ENCODE measurements at places on chromosomes 3 and 15.

DNA sequence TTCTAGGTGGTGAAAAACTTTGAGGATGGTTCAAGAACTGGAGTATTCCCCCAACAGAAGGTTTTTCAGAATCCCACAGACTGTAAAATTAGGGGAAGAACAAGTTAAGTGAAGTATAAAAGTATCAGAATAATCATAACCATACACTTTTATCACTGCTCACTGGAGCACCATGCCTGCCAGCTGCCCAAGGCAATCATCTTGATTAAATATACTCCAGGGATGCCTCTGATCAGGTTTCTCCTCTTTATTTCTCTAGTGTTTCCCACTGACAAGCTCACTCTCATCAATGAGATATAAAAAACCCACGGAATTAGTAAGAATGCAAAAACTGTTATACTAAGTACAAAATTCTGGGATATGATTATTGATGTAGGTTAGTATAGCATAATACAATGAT lies 108.0 kb downstream of the STAG1 start:
- DNase-seq: no peak

- DNase-seq: no peak
These were observed 11.0 kb upstream of the CPA3 start for GRCh38 chr3:148854061-148854460.

DNA sequence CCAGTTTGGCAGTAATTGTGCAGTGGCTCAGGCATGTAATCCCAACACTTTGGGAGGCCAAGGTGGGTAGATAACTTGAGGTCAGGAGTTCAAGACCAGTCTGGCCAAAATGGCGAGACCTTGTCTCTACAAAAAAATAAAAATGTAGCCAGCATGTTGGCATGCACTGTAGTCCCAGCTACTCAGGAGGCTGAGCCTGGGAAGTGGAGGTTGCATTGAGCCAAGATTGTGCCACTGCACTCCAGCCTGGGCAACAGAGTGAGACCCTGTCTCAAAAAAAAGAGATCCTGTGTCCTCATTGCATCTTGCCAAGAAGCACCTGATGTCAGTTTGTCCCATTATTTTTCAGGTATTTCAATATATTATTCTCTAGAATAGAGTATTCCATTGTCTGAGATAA lies 61.8 kb downstream of the CRTC3 start:
- DNase-seq: no peak

GRCh38 chr15:67433495-67434099 lies 87.3 kb upstream of the C15orf61 start:
- peak; percentile 46 for DNase-seq

- no peak for DNase-seq
These were observed 114.8 kb downstream of the FILIP1L start for GRCh38 chr3:99999536-99999935.

DNA sequence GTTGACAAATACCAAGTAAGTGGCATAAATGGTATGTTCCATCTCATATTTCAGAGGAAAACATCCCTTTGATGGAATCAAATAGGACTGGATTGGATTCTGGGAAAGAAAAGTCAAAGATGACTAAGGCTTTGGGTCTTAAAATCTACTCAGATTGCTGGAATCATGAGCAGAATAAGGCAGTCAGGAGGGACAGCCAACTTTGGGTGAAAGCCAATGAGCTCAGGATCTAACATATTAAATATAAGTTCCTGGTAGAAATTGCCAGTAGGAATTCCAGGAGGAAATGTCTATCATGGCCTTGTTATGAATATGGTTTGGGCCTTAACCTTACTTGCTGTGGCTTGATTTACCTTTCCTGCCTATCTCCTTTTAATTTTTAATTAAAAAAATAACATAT lies 55.3 kb downstream of the ISL2 start:
- no peak for DNase-seq

- DNase-seq: no peak
These were observed 2.1 kb downstream of the SLCO2A1 start for GRCh38 chr3:134027631-134028030.

- DNase-seq: no peak
These were observed 187.1 kb downstream of the RAP2B start for GRCh38 chr3:153349108-153349499.

DNA sequence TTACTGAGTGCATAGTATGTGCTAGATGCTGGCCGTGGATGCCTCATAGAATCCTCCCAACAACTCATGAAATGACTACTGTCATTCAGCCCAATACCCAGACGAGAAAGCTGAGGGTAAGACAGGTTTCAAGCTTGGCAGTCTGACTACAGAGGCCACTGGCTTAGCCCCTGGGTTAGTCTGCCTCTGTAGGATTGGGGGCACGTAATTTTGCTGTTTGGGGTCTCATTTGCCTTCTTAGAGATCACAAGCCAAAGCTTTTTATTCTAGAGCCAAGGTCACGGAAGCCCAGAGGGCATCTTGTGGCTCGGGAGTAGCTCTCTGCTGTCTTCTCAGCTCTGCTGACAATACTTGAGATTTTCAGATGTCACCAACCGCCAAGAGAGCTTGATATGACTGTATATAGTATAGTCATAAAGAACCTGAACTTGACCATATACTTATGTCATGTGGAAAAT lies 1.0 kb upstream of the CCR5 start:
- no peak for DNase-seq

DNA sequence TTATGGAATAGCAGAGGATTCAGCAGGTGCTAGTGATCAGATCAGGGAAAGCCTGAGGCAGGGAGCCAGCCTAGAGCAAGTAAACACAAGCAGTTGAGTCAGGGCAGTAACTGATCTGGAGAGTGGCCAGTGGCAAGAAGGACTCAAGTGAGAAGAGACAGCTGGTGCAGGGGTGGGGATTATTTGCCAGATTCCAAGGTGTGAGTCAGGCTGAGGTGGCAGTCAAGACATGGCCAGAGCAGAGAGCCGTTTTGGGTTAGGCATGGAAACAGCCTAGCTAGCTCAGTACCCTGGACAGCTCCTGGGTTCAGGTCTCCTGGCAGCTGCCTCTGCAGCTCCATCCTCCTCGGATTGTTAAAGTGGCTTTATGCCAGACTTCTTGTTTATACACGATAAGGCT lies 281.9 kb upstream of the ONECUT1 start:
- DNase-seq: peak; percentile 5

- no peak for DNase-seq
These were observed 81.5 kb upstream of the DAZL start for GRCh38 chr3:16686679-16687078.

- peak; percentile 27 for DNase-seq
These were observed 30.7 kb upstream of the ST3GAL6 start for GRCh38 chr3:98732286-98733052.

GRCh38 chr15:40011303-40011702 lies 27.7 kb downstream of the SRP14 start:
- DNase-seq: no peak

- DNase-seq: no peak
These were observed 156.2 kb downstream of the FGF12 start for GRCh38 chr3:192570821-192571791.

DNA sequence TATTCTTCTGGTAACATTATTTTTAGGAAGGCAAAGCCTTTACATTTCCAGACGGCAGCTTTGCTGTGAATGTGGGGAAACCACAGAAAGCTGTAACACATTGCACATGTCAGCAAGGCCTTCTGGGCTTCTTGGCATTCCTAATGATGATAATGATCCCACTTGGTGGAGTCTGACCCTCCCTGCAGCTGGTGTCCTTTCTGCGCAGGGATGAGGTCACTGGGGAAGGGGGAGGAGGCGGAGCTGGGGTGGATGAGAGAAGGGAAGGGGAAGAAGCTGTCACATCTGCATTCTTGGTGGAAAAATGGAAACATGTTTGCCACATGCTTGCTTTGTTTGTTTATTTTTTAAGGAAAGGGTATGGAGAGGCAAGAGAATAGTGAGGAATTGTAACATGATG lies 68.6 kb downstream of the FILIP1L start:
- DNase-seq: no peak

- peak; percentile 25 for DNase-seq
These were observed at the start of gene STXBP5L for GRCh38 chr3:120908030-120908794. STXBP5L (plus strand) TSS chr3:120908205; CDS start chr3:120909579, 1,374 bp downstream.

GRCh38 chr3:52388933-52389332 lies 56.0 kb downstream of the SEMA3G start:
- no peak for DNase-seq

DNA sequence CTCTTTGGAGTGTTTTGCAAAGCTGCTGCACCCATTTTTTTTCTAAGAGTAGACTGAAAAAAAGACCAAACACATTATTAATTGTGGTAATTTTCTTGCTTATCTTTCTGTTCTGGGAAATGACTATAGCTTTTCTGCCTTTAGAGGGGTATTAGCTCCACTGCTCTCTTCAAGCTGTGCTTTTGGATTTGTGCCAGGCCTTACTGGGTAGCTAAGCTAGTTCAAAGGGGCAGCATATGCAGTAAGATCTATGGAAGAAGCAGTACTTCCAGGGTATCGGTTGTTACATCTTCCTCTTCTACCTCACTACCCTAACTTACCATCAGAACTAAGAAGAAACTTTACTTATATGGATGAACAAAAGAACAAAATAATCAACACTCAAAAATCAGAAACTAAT lies 28.7 kb upstream of the ARIH1 start:
- no peak for DNase-seq

GRCh38 chr3:117150628-117151027 lies 441.0 kb downstream of the TUSC7 start:
- no peak for DNase-seq

DNA sequence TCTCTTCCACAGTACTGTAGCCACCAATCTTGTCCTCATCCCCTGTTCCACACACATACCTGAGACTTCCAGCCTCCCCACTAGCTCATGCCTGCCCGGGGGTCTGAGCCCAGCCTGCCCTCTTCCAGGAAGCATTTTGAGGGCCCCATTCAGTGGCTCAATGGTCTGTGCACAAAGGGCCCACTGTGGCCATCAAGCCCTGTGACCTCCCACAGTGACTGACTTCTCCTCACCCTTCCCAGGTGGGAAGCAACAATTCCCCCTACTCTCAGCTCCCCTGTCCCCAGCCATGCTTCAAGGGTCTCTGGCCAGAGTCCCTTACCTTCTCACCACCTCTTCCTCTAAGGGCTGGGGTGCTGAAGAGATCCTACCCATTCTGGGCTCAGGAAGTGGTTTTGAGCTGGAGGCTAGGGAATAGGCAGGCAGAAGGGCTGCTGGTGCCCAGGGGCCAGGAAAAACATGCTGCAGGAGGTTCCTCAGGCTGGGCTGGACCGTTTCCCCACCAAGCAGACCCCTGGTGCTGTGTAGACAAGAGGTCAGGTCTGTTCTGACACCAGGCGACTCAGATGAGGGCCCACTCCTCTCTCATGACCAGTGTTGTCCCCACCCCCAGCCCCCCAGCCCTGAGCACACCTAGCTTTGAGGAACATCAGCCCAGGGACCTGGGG lies 3.0 kb upstream of the KLF15 start:
- DNase-seq: no peak

DNA sequence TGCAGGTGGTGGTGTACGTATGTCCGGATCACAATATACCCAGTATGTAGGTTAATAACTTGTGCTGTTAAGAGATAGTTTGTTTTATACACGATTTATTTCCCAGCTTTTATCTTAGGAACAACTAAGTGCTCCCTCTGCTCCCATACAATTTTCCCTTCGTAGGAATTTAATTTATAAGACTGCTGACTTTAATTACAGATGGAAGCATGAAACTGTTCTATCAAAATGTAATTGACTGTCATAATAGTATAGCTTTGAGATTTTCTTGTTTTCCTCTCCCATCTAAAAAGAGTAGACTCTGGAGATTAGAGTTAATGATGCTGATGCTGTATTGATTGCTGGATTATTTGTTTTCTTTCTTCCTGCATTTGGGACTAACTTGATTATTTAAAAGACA lies 370.7 kb upstream of the SGO1 start:
- DNase-seq: no peak

DNA sequence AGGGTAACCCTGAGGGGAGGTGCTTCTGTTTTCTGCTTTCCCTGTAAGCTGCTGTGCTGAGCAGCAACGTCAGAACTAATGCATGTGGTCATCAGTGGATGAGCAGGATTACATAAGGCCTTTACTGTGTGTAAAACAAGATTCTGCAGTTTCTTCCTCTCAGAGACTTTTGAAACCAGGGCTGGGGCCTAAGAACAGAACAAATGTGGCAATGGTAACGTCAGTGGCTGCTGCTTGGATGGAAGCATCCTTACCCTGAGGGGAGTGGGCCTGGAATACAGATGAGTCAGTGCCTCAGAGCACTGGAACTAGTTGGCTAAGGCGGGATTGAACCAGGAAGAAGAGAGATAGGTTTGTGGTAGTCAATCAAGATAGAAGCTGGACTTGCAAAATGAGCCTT lies 180.2 kb upstream of the KCNH8 start:
- no peak for DNase-seq

GRCh38 chr3:21803604-21804003 lies 52.6 kb upstream of the ZNF385D start:
- DNase-seq: no peak

DNA sequence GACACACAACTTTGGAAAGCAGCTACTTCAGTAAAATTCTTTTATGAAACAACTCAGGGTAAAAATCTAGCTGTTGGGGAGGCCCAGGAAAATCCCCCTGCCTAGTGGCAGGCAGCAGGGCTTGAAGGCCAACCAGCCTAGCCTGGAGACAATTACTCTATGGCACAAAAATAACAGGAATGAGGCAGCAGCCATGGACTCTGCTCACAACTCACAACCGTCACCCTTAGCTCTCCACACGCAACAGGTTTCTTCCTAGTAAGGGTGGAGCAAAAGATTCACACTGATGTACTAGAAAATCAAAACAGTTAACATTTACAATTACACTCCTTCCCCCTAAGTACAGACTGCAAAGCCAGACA lies 530 bp upstream of the FBXL22 start:
- DNase-seq: no peak

DNA sequence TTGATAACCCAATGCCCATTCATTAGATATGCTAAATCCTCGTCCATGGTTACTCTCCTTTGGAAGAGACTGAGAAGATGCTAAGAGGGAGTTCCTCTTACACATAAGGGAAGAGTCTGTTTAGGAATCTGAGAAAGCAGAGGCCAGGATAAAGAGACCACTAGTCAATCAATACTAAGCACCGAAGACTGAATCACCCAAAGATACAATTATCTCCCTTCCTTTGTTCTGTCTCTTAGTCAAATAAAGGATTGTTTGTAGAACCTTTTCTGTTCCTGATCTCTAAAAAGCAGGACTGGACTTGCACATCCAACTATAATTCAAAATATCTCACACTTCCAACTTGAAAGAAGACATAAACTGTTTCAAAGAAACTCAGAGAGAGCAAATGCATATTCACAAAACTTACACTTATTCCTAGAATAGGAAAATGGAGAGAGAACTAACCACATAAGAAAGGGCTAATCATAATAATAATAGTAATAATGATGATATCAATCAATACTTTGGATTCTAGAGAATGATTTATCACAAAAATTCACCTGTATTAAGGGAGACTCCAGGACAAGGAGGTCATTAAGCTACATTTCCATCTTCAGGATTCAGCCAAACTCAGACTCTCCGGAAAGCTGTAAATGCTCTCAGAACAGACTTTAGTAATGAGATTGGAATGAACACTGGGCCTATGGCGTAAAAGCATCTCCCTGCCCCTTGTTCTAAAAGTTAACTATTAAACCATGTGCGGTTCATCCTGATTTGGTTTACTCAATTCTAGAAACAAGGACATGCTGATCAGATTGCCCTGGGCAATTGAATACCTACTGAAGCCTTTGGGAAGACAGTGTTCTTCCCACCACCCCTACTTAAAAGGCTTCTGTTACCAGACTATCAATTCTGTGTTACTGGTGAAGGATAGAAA lies 401.5 kb downstream of the ZBTB20 start:
- no peak for DNase-seq

- no peak for DNase-seq
These were observed 118.1 kb downstream of the FBLN2 start for GRCh38 chr3:13666781-13667709.

GRCh38 chr3:54891540-54891897 lies 36.3 kb downstream of the LRTM1 start:
- no peak for DNase-seq

- no peak for DNase-seq
These were observed 31.7 kb downstream of the POC1A start for GRCh38 chr3:52122491-52122890.
